Stimulated activated CD8-positive, alpha-beta memory T cell treated with anti-CD3 and anti-CD28 coated beads, Interleukin-4, amount 100 ng/mL, for 1 hour (primary cell): ENCODE measurements at places on chromosomes 5 and 9.

- DNase-seq = no peak
Measured at GRCh38 chr9:70000469-70000868, 43.2 kb upstream of the MAMDC2 start.

GRCh38 chr9:16461137-16461840, 409.2 kb downstream of the BNC2 start:
- DNase-seq = no peak

- no peak for DNase-seq
Measured at GRCh38 chr9:13857521-13857920, 456.4 kb downstream of the NFIB start.

- DNase-seq = no peak
Measured at GRCh38 chr5:137921931-137922330, 32.7 kb downstream of the PKD2L2 start.

GRCh38 chr5:158068964-158069363, 210.0 kb upstream of the CLINT1 start:
- no peak for DNase-seq

GRCh38 chr5:128019391-128019790, 64.2 kb upstream of the SLC12A2 start:
- DNase-seq = no peak

DNA sequence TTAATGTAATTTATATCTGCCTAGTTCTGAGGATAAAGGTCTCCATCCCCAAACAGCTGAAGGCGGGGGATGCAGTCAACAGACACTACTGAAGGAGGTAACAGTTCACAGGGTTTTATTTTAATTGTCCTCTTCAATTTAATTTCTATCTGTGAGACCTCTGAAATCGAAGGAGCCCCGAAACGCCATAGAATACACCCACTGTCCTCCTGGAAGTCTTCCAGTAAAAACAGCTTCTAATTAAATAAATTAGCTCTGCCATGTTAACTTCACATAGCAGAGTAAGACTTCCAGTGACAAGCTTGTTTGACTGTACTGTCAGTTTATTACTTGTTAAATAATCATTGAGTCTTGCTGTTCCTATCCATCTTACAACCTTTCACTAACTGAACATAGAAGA, 193.5 kb downstream of the SEC61B start:
- no peak for DNase-seq

- DNase-seq = no peak
Measured at GRCh38 chr5:79602889-79603288, 9.4 kb upstream of the TENT2 start.

DNA sequence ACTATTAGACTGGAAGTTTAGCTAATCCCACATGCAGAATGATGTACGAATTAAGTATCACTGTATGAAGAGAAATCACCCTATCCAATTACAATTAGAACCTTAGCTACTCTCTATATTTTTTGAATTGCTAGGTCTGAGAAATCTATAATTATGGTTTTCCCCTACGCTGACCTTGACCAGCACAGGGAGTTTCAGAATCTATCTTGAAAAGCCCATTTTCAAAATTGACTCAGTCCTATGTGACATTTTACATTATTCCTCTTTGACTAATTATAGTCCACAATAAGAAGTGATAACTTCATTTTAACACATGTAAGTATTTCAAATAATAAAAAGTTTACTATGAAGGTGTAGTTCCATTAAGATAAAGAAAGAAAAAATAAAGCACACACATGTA, 21.5 kb downstream of the NUDT12 start:
- DNase-seq = no peak

- DNase-seq = no peak
Measured at GRCh38 chr9:70081120-70081495, 37.5 kb downstream of the MAMDC2 start.

DNA sequence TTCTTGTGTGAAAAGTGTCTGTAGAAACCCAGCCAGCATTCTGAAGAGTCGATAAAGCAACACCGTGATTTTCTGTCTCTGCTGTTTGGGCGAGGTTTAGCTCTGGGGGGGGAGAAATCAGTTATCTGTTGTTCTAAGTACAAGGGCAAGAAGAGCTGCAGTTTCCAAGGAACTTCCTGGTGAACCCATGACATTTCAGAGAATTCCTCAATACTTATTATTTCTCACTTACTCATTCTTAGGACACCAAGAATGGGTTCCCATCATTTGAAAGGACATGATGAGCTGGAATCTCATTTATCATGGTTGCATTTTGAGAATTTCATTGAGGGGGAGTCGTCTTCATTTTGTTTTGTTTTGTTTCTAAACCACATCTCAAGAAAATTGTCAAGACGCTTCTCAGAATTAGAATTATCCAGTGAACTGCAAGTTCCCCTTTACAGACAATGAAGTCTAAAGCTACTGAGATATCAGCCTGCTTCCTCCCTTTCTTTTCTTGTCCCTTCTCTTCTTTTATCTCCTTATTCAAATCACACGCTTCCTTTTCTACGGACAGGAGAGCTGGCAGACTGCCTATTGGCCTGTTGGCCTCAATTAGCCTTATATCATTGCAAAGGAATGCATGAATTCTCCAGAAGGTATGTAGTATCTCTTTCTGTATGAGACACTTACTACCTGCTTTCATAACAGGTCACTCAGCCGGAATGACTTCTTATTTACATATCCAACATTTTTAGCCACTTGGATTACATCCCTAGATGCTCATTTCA, 53.7 kb downstream of the ZNF462 start:
- no peak for DNase-seq

DNA sequence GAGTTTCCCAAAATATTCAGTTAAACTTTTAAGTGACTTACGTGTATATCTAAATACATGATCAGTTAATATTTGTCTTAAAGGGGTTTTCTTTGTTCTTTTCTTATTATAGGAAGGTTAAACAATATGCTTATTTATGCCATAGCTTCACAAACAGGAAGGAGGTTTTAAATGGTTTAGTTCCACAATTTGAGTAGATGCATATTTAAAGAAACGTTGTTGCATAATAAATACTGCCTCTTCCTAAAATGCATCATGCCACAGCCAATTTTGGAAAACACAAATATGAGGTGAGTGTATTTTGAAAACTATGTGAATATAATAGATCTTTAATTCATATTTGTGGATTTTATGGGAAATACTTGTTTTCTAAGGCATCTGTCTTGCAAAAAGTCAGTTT, 2.5 kb upstream of the ADRB2 start:
- DNase-seq = no peak

GRCh38 chr9:33076046-33077004, at the start of gene SMU1:
TSS of gene SMU1 (minus strand) at chr9:33076674. CDS start at chr9:33076608, 66 bp downstream.
- peak; percentile 90 for DNase-seq

DNA sequence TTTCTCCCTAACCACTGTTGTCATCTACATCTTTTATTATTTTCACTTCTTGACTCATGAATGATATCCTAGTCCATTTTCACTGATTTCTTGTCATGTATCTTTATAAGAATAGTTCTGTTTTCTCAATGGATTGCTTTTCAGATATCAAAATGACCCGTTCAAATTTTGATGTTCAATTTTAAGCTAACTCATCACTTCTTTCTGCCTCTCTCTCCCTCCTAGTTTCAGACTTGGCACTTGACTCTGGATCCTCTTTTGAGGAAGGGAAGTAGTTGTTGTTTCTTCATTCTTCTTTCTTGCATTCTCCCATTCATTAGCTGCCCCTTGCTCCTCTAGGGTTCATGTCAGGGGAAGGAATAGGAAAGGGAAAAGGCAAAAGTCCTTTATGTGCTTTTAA, 23.7 kb downstream of the CSNK1G3 start:
- DNase-seq = no peak

- DNase-seq = no peak
Measured at GRCh38 chr9:134267305-134267880, 58.9 kb upstream of the RXRA start.
